Stimulated activated CD4-positive, alpha-beta T cell treated with anti-CD3 and anti-CD28 coated beads, TNF-alpha, amount 100 ng/mL, for 1 hour (primary cell): ENCODE measurements at places on chromosomes 11 and 22.

GRCh38 chr22:17761138-17761488 is 13.2 kb downstream of the BID start:
- DNase-seq = no peak

DNA sequence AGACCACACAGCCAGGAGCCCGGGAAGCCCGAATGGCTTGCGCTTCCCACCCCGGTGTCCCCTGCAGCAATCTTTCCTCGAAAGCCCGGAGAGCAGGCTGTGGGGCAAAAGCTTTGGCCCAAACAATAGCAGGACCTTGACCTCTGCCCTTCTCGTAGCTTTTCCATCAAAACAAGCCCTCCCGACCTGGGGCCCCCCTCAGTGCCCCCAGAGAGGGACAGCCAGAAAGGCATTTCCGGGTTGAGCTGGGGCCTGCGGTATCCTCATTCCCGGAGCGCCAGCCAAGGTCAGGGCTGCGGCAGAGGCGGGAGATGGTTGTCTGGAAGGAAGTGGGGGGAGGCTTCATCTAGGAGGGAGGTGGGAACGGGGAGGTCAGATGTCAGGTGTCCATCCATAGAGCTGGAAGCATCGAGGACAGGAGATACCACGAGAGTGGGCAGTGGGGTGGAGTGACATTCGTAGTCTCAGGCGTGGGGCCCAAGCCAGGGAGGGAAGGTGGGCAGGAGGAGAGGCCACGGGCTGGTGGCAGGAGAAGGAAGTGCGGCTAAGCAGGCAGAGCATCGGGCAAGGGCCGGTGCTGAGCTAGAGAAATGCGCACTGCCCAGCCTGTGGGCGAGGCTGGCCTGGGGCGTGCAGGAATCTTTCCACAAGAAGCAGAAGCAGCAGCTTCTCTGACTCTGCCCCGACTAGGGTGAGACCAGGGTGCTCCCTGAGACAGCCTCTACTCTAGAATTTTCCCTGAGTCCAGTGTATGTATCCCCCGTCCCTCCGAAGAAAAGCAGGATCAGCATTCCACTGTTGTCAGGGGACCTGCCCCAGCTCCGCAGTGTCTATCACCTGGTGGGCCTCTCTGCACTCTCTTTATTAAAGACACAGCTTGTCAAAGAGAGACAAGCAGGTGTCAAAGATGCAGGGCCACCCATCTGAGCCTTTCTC is 14.3 kb downstream of the PDGFB start:
- DNase-seq = no peak

DNA sequence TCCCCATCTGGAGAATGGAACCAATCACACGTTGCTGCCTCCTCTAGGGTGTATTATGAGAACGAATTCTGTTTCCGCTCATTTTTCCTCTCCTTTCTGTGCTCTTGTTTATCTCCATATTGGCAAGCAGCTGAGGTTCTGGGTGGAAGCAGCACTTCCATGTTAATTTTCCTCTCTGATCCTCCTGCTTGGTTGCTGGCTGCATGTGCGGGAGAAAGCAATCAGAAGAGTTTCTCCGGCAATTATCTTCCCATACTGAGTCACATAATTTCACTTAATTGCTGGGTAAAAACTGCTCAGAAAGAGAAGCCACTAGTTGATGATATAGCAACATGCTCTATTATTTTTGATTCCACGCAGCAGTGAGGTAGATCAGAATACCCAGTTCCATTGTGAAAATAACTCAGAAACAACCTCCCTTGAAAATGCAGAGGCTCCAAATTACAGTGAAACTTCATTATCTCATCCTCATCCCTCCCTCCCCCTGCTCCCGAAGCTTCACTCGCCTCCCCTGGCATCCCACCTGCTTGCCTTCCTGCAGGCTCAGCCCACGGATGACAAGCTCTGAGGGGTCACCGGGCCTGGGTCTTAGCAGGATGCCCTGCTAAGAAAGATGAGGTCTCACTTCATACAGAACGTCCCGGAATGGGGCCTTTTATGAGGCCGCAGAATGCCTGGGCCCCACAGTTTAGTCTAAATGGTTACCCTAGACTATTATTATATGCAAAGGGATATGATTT is 20.4 kb downstream of the FXYD6 start:
- no peak for DNase-seq

DNA sequence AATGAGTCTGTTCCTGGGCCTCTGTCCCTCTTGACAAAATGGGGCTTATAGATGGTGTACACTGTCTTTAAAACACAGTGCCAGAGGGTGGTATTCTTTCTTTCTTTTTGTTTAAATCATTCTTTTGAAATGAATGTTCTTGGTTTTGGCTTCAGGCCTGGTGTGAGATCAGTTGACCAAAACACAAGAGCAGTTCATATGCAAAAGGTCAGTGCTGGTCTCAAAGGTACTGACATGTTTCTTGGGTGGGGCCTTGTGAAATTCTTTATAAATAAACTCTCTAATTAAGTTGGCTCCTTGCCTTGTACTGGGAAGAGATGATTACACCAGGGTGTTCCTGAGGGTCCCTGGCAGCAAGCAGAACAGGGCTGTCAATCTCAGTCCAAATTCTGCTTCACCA is 110.0 kb downstream of the FBXO7 start:
- DNase-seq = no peak

DNA sequence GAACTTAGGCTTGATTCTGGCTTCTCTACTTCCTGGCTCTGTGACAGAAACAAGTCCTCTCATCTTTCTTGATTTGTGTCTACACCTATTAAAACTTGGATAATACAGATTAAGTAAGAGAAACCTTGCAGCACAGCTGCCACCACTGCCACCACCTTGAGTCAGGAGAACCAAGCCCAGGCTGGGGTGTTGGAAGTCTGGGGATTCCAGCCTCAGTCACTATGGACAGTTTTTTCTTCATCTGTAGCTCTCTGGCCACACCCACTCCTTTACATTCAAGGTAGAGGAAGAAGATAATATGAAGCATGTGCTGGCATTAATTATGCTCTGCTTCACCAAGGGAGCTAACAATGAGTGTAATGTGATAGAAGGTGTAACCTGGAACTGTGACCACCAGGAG is 75.7 kb downstream of the RELT start:
- DNase-seq = no peak

- DNase-seq = no peak
These were observed 27.3 kb downstream of the FAM118A start for GRCh38 chr22:45336971-45337431.

- no peak for DNase-seq
These were observed 34.4 kb downstream of the IGF2 start for GRCh38 chr11:2104524-2105440.

GRCh38 chr11:128399251-128400121 is 187.9 kb downstream of the ETS1 start:
- DNase-seq = no peak
